ENCODE measurements at places on chromosomes 5 and 9.

DNA sequence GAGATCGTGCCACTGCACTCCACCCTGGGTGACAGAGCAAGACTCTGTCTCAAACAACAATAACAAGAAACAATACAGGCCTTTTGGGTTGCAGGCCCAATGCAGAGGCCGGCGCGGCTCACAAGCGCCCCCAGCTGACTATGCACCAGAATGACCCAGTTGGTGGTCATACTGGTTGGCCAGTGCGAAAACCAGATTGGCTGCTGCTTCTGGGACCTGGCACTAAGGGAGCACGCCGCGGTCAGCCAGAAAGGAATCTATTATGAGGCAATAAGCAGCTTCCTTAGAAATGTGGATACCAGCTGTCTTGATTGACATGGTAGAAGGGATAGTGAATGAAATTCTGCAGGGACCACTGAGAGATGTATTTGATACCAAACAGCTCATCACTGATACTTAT lies 35.0 kb downstream of the RANBP17 start:
- peak; percentile 18 for DNase-seq

DNA sequence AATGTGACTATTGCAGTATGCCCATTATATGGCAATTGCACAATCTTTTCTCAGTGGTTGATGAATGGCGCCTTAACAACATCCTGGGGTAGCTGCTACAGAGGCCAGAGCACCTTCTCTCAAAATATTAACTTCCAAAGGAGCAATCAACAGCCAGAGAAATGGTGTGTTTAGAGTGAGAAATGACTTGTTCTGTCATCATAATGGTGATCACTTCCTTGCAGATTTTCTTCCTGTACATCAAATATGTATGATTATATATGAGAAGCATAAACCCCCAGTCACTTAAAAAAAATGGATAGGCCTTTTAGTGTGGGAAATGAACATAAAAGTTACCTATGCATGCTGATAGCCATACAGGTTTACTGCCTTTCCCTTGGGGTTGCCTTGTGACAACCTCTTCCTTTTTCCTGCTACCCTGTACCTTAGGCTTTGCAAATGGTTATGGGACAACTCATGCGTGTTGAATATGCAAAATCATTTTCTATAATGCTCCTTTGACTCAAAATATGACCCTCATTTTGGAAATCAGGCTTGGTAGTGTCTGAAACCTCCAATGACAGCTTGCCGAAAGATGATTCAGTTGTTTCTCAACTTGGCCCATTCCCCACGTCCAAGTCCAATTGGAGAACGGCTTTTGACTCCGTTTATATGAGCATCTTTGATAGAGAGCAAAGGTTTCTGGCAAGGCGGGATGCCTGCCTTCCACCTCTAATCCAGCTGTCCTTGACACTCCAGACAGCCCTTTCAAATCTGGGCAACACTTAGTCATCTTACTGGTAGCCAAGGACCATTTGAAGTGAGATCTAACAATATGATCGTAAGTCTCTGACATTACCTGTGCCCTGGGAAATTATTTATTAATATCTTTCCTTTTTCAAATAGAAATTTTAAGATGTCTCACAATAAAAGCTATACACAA lies 69.3 kb downstream of the SLC1A1 start:
- DNase-seq, result no peak

GRCh38 chr9:114482593-114482992 lies 22.7 kb downstream of the WHRN start:
- DNase-seq, result peak; percentile 83

DNA sequence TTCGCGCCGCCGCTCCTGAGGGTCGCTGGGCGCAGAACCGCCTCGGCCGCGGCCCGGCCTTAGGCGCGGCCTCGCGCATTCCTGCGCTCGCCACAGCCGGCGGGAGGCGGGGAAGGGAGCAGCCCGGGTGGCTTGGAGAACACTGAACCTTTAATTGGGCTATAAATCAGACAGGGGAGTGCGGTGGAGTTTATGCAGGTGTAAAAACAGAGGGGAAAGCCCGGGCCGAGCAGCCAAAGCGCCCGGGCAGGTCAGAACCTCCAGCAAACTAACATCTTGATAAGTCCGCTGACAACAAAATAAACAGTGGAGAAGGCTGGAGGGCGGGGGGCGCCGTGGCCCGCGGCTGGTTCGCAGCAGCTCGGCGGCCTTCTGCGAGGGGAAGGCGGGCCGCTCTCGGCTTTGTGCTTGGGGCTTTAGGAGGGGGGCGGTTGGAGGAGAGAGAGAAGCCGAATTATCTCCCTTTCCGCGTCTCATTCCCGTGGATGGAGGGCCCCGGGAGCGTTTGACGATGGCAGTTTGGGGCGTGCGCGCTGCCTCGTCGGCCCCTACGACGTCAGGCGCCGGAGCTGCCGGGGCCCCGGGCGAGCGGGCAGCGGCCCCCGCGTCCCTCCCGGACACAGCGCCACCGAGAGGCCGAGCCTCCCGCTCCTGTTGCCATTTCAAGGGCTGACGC lies 11.3 kb downstream of the FOXD1 start:
- no peak for DNase-seq

DNA sequence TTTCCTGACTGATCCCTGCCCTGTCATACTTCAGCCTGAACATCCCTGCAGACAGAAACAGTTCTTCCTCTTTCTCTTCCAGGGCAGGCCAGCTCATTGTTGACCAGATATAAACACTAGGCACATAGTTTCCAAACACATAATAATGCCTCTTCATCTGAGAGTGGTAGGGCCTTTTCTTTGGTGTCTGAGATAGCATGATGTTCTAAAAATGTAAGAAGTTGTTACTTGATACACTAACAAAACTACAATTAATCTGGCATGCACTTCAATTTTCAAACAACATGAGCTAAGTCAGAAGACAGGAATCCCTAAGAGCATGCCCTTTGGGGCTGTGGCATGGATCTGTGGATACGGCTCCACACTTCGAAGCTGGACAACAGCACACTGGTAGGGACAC lies 246.6 kb downstream of the SPOCK1 start:
- no peak for DNase-seq

DNA sequence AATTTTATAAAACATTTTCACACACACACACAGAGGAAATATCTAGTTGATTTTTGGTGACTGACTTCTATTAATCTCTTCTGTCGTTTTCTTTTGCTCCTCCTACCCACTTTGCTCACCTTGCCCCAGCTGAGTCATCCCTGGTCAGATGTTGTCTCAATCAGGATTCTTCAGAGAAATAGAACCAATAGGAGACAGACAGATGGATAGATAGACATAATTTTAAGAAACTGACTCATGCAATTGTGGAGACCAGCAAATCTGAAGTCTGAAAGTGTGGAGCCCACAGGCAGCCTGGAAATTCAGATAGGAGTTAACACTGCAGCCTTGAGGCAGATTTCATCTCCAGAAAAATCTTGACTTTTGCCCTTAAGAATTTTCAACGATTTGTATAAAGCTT lies 37.0 kb upstream of the PIK3R1 start:
- no peak for DNase-seq

GRCh38 chr5:120419127-120419526 lies 45.0 kb upstream of the PRR16 start:
- no peak for DNase-seq

- no peak for DNase-seq
These were observed 122.6 kb downstream of the RASEF start for GRCh38 chr9:82940376-82940775.

- no peak for DNase-seq
These were observed 1.3 kb downstream of the MAN1B1 start for GRCh38 chr9:137088121-137088520.

GRCh38 chr9:135555910-135556309 lies 5.6 kb upstream of the PAEP start:
- no peak for DNase-seq

- no peak for DNase-seq
These were observed 5.5 kb upstream of the MATR3 start for GRCh38 chr5:139287890-139288635.

DNA sequence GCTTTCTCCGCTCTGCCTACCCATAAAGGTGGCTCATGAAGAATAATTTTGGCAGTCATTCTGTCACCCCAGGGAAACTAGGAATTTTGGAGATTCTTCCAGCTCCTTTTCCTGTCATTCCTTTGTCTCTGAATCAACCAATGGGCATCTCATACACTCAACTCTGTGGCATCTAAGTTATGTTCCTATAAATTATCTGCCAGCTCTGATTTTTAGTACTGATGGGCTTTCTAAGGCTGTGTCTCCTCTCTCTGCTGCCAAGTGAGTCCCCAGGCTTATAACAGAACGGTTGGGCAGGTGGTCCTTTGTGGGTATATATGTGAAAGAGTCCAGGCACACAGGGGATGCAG lies 226.8 kb downstream of the NMUR2 start:
- no peak for DNase-seq

GRCh38 chr5:118825226-118825625 lies 163.1 kb downstream of the DTWD2 start:
- no peak for DNase-seq

GRCh38 chr5:28862860-28863196 lies 1824.4 kb upstream of the CDH9 start:
- no peak for DNase-seq

DNA sequence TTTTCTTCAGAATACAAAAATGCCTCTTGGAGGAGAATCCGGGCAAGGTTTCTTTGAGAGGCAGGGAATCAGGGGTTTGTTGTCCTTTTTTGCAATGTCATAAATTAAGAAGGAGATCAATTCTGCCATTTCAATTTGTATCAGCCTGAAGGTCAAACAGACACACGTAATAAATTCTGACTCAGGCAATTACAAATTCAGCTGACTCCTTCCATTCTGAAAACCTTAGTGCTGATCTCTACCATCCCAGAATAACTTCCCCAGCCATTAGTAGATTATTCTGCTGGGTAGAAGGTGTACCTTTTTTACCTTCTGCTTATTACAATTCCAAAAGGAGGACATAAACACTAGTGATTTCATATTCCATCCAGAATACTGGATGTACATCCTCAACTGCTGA lies 516.6 kb downstream of the AGTPBP1 start:
- no peak for DNase-seq

GRCh38 chr9:69421908-69422801 lies 97.1 kb downstream of the ENTREP1 start:
- peak; percentile 44 for DNase-seq

- DNase-seq, result no peak
These were observed 2.7 kb upstream of the HSPA4 start for GRCh38 chr5:133048993-133049725.

DNA sequence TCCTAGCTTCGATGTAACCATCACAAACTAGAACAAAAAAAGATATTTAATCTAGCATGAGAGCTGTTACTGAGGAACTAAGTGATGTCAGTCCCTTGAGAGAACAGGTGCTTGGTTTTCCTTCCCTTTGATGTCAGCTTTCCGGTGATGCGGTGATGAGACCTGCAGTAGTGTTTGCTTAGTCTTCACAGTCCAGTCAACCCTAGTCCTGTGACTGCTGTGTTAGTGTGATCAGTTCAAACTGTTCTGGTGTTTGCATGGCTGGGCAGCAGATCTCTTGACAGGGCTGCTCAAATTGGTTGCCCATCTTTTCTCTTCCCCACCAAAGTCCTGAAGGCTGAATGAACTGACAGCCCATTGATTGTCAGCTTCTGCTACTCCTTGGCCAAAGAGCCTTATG lies 608.6 kb upstream of the DAB2 start:
- no peak for DNase-seq

GRCh38 chr5:16736158-16736995 lies 119.6 kb upstream of the RETREG1 start:
- DNase-seq, result no peak

DNA sequence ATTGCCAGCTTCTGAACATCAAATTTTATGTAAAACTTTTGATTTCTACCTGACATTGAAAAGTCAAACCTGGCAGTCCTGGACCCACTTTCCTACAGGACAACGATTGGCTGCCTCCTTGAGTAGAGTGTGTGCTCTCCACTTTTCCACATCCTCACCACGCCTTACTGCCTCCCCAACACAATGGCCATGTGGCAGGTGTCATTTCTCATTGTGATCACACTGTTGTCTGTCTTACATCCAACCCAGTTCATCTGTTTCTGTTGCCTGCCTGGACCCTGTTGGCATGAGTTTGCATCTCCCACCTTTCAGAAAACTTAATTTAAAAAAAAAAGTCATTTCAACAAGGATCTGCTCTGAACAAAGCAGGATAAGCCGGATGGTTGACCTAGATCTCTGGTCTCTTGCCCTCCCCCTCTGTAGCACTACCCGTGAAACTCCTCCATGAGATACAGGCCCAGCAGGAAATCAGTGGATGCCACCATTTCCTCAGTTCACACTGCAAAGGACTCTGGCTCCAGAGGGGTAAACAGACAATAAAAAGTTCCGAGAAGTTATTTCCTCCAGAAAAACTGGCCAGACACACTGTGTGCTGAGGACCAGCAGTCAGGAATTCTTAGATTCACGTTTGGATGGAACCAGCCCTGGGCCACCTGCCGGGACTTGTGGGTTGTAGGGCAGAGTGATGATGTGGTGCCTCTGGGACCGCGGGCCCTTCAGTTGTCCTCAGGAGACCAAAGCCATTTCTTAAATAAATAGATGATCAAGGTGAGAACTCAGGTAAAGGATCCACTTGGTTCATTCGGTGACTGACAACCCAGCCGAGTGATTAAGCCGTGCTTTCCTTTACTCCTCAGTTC lies 48.6 kb downstream of the AMBP start:
- peak; percentile 44 for DNase-seq

GRCh38 chr5:137119321-137119720 lies 379.8 kb downstream of the SPOCK1 start:
- DNase-seq, result no peak

- no peak for DNase-seq
These were observed 97.4 kb upstream of the TRIM32 start for GRCh38 chr9:116589392-116590354.

GRCh38 chr5:118076490-118076889 lies 911.9 kb downstream of the DTWD2 start:
- no peak for DNase-seq

GRCh38 chr5:56913766-56914165 lies 4.4 kb downstream of the SETD9 start:
- DNase-seq, result no peak

DNA sequence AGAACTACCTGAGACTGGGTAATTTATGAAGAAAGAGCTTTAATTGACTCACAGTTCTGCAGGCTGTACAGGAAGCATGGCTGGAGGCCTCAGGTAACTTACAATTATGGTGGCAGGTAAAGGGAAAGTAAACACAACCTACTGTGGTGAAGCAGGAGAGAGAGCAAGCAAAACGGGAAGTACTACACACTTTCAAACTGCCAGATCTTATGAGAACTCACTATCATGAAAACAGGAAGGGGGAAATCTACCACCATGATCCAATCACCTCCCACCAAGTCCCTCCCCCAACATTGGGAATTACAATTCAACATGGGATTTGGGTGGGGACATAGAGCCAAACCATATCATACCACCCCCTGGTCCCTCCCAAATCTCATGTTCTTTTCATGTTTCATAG lies 58.7 kb upstream of the GPR151 start:
- no peak for DNase-seq

- no peak for DNase-seq
These were observed 417.0 kb downstream of the ARHGEF28 start for GRCh38 chr5:74042959-74043358.
